ENCODE measurements at places on chromosomes 5 and 9.

DNA sequence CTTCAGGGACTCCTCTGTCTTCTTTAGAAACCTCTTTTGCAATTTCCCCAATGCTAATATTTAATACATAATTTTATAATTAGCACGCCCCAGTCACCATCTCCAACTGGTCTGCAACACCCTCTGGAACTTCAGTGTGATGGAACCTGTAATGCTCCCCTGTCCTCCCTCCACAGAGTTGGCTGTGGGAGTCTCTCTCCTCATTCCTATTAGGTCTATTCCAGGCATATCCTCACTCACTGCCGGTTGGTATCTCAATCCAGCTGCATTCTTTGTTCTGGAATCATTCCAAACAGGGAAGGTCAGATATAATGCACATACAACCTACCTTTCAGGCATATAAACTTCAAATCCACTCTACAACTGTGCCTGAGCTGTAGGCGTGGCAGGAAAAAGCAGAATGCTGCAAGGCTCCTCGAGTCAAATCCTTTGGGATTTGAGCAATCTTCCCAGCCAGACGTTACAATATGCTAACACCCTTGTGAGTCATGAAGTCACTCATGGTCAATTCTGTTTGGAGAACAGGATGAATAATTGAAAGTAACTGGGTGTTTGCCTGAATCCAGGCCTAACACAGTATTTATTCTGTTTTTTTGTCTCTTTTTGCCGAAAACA is 293.8 kb downstream of the CWC27 start:
- peak; percentile 83 for DNase-seq

GRCh38 chr5:28216939-28217360 is 1178.6 kb upstream of the CDH9 start:
- DNase-seq = no peak

- no peak for DNase-seq
These were observed 1.1 kb downstream of the ATPSCKMT start for GRCh38 chr5:10248378-10249260.

- no peak for DNase-seq
These were observed 39.0 kb downstream of the TRIP13 start for GRCh38 chr5:931570-932145.

- no peak for DNase-seq
These were observed 20.8 kb downstream of the LHFPL2 start for GRCh38 chr5:78627766-78628165.

- DNase-seq = no peak
These were observed 107.6 kb downstream of the FBXW11 start for GRCh38 chr5:171898879-171899278.

Data from coronary artery (tissue), 2 donors.